ENCODE measurements at places on chromosomes 12 and 14. TPM values are rescaled to one million over a fixed set of nuclear protein-coding genes. Genes with fewer than 3 reads are reported as not detected.

ETV6 gene
- total RNA-seq = 1.8 TPM

PLXNC1 gene
- total RNA-seq = not detected

GRCh38 chr12:7169951-7170350, 19.5 kb upstream of the PEX5 start:
- DNase-seq = no peak

GRCh38 chr12:7940906-7941305, 4.9 kb upstream of the SLC2A3 start:
- DNase-seq = no peak

GRCh38 chr12:66242311-66242710, 53.3 kb downstream of the IRAK3 start:
- DNase-seq = no peak
